Stimulated activated CD4-positive, alpha-beta T cell treated with anti-CD3 and anti-CD28 coated beads, TNF-alpha, amount 100 ng/mL, for 48 hours (primary cell): ENCODE measurements at places on chromosomes 2 and 18.

GRCh38 chr2:207995887-207996286 is 29.4 kb downstream of the PLEKHM3 start:
- DNase-seq: no peak

DNA sequence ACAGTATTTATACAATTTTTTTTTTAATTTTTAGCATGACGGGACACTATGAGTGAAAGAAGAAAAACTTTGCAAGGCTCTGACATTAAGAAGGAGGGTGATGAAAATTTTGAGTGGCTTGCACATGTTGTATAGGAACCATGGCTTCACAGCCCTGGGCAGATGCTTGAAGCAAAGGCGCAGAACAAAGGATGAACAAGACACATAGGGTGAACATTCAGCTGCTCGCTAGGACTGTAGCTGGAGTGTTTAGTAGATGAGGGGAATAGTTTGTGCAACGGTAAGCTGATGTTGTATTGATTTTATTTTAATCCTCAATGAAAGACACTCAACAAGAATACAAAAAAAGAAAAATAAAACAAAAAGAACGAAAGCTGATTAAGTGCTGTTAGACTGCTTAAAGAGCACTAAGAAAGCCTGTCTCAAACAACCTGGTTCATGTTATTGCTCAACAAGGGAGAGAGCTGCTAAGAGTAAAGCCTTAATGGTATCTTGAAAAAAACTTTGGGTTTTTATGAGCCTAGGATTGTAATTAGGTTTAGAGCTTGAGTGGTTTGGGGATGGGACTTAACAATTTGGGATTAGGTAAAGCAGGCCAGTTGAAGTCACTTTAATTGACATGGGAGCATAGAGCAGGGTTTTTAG is 41.2 kb upstream of the GCFC2 start:
- DNase-seq: no peak

- DNase-seq: no peak
Observed at GRCh38 chr2:155145758-155146229, 447.3 kb downstream of the KCNJ3 start.

- no peak for DNase-seq
Observed at GRCh38 chr18:9712611-9713010, 4.5 kb downstream of the RAB31 start.

GRCh38 chr2:29213888-29214291 is 98.7 kb downstream of the CLIP4 start:
- DNase-seq: no peak

DNA sequence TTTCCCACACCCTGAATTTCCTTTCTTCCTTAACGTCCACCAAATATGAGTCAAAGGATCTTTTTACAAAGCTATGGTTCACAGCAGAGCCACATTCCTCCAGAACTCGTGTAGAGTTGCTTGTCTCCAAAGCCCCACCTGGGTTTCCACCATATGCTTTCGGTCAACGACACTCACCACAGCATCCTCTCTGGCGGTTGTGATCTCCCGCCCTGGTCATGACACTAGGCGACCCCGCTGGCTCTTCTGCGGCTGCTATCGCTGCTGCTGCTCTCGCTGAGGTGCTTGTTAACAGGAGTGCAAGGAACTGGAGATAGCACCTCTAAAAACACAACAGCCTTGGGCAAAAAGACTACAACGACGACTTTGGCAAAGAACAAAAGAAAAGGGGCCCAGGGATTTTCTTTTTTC is 340 bp downstream of the SLC40A1 start:
- no peak for DNase-seq

DNA sequence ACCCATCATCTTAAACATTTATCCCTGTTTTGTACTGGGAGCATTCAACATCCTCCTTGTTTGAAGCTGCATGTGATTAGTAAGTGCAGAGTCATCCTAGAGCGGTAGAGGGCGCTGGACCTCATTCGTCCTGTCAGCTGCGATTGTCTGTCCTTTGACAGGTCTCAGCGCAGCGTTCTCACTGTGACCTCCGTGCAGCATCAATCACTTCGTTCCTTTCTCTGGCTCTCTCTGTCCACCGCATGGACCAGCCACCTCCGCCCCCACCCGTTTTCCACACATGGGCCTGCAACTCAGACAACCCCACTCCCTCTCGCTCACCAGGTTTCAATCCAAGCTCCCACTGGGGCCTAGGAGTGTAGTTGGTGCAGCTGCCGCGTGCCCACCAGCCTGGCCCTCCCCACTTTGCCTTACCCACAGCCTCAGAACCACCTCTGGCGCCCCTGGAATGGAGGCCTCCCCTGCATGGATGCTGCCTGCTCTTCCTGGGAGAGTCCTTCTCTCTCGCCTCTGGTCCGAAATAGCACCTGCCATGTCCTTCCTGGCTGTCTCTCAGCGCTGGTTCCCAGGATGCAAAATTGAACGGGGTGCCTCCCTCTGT is 90.5 kb downstream of the NDUFA10 start:
- peak; percentile 28 for DNase-seq

DNA sequence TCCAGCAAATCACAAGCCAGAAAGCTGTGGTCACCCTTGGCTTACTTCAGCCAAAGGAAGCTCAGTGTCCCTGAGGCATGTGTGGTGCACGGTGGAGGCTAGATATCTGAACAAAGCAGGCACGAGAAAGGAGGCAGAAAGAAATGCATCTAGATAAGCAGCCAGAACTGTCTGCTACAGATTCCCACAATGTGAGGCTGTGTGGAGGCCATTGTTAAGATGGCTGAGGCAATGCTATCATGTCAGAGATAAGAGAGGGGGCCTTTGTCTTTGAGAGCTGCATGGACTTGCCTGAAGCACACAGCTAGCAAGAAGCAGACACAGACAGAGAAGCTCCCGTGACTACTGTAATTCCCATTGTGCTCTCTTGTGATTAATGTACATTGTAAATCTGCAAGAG is 110.5 kb upstream of the LYPD6 start:
- DNase-seq: no peak

GRCh38 chr18:36675076-36675475 is 153.7 kb downstream of the TPGS2 start:
- no peak for DNase-seq

DNA sequence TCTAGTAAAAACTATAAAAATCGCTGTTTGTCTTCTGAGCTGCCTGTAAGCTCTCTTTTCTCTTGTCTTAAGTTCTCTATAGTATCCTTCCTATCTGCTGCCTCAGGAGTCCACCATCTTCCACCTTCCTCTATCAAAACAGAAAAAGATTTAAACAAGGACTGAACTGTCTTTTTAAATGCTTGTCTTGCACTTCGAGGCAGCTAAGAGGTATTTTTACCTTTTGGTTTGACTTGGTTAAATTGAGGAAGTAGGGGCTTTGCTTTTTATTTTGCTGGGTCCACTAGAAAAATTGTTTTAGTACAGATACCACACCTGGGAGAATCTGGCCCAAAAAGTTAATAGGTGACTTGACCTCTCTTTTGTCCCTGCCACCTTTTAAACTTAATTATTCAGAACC is 12.2 kb downstream of the SESTD1 start:
- no peak for DNase-seq

DNA sequence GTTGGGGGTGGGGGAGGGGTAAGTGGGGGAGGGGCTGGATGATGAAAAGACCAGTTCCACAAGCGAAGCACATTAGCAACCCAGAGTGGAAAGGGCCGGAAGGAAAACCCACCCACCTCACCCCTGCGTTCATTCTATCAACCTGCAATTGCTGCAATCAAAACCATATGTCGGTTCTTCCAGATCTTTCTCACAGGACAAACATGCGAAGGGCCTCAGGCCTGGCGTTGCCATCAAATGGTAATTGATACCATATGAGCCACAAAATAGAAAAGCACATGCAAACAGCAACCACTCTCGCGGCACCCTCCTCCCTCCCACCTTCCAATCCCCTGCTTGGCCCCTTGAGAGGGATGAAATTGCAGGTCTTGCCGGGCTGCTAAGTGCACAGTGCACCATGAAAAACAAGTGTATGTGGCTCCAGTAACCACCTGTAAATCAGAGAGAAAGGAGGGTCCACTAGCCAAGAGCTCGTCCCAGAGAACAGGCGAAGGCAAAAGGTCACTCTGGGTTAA is 287.5 kb downstream of the TCF4 start:
- DNase-seq: no peak

DNA sequence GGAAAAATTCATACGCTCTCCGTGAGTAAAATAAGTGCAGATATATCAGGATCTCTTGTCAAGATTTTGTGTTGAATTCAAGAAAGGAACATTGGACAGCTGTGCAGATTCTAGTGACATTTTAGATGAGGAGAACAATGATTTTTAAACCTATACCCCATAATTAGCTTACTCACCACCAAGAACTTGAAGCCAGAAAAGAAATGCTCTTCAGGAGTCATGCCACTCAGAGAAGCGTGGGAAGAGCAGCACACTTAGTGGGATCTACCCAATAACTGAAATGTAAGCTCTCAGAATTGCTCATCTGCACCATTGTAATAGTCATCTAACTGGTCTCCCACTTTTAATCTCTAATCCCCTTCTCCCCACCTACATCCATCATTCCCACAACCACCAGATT is 9.2 kb upstream of the ERMN start:
- DNase-seq: no peak

- DNase-seq: no peak
Observed at GRCh38 chr2:238939521-238940403, 91.9 kb downstream of the TWIST2 start.

DNA sequence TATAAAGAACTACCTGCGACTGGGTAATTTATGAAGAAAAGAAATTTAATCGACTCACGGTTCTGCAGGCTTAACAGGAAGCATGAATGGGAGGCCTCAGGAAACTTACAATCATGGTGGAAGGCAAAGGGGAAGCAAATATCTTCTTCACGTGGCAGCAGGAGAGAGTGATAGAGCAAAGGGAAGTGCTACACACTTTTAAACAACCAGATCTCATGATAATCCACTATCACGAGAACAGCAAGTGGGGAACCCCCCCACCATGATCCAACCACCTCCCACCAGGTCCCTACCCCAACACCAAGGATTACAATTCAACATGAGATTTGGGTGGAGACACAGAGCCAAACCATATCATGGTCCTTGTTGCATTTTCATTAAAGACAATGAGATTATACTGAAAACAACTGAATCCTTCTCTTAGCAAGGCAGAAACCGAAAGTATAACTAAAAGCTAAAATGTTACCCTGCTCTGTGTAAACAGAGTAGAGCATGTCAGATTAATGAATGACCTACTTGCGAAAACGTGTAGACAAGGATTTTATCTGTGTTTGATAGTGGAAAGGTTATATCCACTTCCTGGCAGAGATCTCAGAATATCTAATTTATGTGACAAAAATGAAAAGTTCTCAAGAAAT is 60.1 kb upstream of the RBBP8 start:
- DNase-seq: no peak

GRCh38 chr2:215664847-215665525 is 229.1 kb upstream of the FN1 start:
- DNase-seq: no peak

DNA sequence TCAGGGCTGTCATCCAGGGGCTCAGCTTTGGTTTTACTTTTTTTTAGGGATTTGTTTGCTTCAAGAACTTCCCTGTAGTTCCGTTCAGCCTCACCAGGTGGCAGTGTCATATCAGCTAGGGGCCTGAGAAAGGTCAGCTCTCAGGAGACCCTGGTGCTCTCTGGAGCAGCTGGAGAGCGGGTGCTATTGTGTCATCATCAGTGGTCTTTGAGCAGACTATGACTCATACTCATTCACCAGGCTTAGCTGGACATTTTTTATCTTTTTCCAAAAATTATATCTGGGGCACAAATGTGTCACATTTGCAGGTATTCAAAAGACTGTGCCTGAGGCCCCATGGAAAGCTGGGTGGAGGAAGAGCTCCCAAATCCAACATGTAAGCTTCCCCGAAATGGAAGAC is 24.4 kb downstream of the ZNF892 start:
- peak; percentile 11 for DNase-seq

DNA sequence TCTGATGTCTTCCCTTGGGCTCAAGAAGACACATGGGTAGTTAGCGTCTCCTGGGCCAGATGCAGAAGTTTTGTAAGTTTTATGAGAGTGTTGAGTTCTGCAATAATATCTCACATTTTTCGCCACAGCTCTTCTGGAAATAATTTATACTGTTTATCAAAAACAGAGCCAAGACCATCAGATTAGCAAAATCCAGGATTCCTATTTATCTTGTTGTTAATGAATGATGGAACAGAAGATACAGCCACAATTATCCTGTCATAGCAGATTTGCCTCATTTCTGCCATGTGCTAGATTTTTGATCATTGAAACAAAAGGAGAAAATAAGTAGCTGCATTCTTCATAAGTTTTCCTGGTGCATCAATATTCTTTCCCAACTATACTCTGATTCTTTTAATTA is 1048.6 kb upstream of the KLHL29 start:
- DNase-seq: no peak

DNA sequence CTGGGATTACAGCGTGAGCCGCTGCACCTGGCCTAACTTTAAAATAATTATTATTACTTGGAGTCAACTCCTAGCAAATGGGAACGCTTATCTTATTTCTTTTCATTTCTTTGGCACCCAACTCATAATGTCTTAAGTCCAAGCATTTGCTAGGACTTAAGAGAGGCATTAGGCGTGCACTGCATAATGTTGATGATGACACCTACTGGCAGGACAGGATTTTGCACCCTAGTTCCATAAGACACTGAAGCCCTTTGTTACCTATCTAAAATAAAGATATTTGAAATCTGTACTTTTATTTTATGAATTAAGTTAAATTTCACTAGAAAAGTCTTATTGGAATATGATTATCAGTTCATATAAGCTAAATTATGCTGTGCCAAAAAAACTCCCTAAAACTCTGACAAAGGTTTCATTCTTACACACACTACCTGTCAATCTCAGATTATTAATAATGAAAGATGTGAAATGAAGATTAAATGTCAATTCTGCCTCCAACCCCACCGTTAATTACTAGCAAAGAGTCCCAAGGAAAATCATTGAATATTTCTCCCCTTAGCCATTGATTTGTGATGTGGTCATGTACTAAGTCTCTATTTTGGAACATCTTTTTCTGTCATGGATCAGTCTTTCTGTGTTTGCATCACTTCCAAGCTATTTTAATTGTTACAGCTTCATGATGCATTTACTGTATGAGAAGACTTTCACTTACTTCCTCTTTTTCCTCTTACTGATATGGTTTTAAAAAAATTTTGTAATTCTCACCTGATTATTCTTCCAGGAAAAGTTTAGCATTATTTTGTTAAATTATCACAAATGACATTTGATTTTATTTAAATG is 12.7 kb upstream of the CDH2 start:
- DNase-seq: no peak

GRCh38 chr18:62715759-62716615 is 646 bp downstream of the PHLPP1 start:
- peak; percentile 53 for DNase-seq

- DNase-seq: no peak
Observed at GRCh38 chr2:3470856-3471737, 48.2 kb downstream of the ADI1 start.

DNA sequence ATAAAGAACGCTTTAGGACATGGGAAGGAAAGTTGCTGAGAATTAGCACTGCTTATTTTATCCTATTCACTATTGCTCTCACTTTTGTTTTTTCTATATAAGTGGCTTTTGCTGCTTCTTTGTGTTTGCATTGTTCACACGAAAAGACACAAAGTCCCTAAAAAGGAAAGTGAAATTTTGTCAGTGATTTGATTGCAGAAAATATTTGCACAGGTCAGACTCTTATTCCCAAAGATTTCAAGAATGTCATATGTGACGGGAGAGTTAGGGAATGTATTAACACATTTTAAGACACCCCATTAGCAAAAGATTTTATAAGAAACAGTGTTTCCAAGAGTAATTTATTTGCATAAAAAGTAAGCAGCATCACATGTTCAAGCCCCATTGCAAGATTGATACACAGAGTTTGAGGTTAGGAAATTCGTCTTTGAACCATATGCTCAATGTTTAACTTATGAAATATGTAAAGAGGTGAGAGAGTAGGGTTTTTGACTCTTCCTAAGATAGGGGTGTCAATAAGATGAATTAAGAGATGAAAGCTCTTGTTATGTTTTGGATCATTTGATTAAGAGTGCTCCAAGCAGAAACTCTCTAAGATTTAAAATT is 57.0 kb downstream of the CCDC102B start:
- no peak for DNase-seq
